Brain pericyte (primary cell): ENCODE measurements at places on chromosomes 6 and 20.

- DNase-seq, result no peak
Observed at GRCh38 chr20:14336686-14337085, 726 bp downstream of the FLRT3 start.

GRCh38 chr20:25259788-25260254 lies 11.9 kb downstream of the PYGB start:
- no peak for DNase-seq

GRCh38 chr6:2753110-2753489 lies 2.4 kb upstream of the MYLK4 start:
- no peak for DNase-seq

DNA sequence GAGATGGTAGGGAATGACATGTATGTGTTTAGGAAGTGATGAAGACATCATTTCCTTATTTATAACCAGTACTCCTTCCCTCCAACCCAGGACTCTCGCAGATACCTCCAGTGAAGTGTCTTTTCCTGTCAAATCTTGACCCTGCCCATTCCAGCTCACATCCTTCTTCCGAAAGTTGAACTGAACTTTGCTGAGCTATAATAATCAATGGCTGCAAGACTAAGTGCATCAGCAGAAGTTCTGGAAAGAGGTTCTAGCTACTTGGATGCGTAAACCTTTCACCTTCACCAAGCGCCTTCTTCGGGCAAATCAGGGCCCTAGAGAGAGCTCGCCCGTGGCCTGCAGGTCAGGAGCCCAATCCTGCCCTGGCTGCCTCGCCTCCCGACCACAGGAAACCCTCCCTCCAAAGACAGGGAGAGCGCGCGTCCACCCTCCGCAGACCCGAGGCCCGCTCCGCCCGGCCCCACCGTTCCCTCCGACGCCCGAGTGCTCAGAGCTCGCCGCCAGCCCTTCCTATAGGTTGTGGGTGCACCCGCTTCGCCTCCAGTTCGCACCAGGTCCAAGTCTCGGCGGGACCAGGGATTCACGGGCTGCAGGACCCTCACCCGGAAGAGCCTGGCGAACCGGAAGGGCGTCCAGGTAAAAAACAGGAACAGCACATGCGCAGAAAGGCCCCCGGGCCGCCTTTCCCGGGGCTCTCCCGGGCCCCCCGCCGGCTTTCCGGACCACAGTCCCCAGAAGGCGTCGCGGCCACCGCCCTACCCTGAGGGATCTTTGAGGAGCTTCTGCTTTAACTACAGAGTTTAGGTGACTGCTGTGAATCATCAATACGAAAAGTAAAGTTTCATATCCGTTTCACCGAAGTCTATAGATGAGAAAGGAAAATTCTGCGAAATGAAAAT lies at the start of gene ZNF334:
ZNF334 (minus strand) TSS at position 617 of the 902 bp plus-strand sequence. CDS start 1,457 bp downstream, outside the sequence.
- DNase-seq, result no peak
